ENCODE measurements at places on chromosomes 12 and 14.

- DNase-seq, result no peak
Measured at GRCh38 chr12:130687796-130688778, 28.0 kb downstream of the RIMBP2 start.

GRCh38 chr12:13293096-13293495 lies 96.6 kb downstream of the EMP1 start:
- DNase-seq, result no peak

DNA sequence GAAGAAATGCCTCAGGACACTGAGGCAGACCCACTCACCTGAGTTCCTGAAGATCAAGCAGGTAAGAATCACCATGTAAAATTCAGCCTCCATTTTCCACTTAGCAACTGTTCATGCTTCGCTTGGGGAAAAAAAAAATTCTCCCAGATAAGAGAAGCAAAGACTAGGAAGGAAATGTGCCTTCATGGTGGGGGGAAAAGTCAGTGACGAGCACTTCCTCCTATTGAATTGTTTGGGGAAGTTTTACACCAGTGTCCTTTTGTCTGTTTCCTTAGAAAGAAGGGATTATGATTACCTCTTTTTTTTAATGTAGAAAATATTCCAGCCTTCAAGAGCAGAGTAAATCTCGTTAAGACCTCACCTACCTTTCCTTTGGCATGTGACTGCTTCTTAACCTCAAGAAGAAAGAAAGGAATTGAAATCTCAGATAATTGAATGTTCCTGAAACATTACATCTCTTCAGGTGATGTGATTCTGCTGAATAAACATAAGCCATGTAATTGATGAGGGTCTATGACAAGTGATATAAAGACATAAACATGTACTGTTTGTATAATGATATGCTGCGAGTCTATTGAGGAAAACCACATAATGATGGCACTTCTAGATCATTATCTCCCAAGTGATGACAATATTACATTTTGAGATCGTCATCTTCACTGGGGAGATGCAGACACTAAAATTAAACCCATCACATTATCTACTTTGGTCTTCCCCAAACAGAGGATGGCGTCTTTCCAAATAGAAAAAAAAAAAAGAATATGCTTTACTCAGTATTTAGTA lies at the start of gene PTPRB:
PTPRB (minus strand) TSS at position 127 of the 783 bp plus-strand sequence; CDS start at position 93, 34 bp downstream.
- no peak for DNase-seq

- DNase-seq, result no peak
Measured at GRCh38 chr12:48175613-48176416, 7.6 kb upstream of the CCDC184 start.

DNA sequence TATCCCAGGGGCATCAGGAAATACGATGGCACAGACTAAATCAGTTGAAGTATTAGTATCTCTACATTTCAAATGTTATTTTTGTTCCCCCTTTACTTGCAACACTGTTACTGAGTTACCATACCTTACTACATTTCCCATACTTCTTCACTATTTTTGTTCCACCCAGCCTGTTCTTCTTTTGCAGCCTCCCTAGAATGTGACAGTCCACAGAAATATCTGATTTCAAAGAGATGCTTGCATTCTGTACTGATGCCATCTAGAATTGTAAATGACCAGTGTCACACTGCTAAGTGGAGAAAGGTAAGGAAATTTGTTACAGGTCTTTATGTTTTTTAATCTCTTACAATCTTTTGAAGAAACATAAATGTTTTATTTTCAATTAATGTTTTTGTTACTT lies 279.9 kb downstream of the CCER1 start:
- DNase-seq, result no peak

Measured in hypothalamus (tissue), 51 donors.